ENCODE measurements at places on chromosomes 7 and 10.

DNA sequence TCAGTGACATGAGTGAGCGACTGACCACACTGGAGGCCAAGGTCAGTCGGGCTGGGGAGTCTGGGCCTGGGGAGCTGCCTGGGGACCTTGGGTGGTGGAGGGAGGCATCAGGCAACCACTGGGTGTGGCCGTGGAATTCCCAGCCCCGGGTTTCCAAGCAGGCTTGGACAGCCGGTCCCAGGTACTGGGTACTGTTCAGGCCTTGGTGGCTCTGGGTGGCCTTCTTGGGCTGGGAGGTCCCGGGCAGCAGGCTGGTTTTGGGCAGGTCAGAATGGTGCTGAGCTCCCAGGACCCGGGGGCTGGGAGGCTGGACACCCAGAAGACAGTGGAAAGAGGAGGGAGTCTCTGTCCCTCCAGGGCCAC, 96.0 kb downstream of the MYL10 start:
- DNase-seq, result no peak

DNA sequence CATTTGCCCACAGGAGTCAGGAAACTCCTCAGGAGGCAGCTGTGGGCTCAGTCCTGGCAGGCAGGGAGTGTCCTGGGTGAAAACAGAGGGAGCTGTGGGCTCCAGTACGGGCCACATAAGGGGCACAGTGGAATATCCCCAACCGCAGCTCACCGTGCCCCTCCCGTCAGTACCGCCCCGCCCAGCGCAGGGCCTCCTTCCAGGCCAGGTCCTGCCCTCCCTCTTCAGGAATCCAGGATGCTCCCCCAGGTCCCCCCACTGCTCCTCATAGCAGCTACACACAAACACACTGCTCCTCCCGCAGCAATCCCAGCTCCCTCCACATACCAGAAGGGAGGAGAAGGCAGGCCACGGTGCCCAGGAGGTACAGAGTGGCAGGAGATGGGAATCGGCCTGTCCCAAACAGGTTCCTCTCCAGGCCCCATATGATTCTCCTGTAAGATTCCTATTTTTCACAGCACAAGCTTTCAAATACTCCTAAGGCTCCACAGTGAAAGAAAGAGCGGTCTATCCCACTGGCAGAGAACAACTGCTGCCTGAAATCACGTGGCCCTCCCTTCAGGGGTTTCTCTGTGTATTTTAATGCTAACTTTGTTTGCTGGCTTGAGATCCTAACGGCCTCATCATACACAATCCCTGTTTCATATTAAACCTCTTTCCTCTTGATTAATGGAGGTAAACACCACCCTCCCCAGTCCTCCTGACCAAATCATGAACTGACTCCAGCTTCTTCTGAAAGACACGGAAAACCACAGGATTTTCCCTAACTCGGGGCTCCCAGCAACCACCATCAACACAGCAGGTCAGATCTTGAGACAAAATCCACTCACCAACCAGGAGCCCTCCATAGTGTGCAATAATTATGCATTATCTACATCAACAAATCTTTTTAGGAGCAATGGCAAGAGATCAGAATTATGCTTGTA, 178.7 kb downstream of the TNS3 start:
- no peak for DNase-seq

DNA sequence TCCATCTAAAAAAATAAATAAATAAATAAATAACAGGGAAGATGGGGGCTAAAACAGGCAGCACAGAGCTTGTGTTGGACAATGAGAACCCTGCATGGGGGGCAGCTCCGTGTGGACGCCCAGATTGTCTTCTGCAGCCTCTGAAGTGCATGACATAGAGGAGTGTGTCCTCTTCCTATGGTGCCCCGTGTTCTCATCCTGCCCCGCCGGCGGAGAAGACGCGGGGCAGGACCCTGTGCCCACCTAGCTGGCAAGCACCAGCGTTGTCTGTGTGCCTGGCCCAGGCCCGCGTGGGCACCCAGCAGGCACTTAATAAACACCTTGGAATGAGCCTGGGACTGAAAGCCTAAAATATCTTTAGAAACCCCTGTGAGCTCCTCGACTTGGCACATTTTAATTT, 88.7 kb upstream of the DNAAF5 start:
- no peak for DNase-seq

DNA sequence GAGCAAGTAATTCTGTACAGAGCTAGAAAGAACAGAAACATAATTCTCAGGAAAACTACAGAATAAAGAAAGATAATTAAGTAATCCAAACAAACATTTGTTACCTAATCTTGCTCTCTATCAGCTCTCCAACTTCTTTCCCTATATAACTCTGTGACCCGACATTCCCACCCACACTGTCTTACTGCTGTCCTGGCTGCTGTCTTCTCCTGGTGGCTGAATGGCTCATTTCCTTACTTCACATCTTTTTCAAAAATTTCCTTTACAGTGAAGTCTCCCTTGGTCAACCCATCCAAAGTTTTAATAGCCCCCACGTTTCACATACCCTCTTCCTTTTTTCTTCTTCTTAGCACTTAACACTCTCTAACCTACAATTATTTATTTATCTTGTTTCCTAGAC, 64.0 kb downstream of the HYCC1 start:
- no peak for DNase-seq

DNA sequence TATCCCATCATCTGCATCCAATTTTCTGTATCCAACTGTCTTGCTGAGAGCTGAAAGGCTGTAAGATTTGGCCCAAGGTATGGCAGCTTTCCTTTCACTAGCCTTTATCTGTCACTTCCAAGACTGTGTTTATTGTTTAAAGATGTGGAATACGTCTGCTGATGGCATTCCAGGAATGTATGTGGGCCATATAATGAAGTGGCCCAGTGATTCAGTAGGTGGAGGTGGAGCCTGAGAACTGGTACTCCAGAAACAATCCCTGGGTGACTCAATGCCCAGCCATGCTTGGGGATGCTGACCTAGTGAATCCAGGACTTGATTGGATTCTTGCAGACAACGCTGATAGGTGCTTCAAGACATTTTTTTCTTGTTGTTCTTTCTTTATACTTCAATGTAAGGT, 13.5 kb downstream of the NEUROD6 start:
- no peak for DNase-seq

GRCh38 chr7:139958599-139959284, 104.0 kb downstream of the PARP12 start:
- no peak for DNase-seq

GRCh38 chr7:45691155-45691656, 117.0 kb downstream of the ADCY1 start:
- no peak for DNase-seq

GRCh38 chr10:80204677-80205476, 460 bp downstream of the ANXA11 start:
- DNase-seq, result peak; percentile 34

- DNase-seq, result no peak
Measured at GRCh38 chr10:77350134-77350533, 287.5 kb downstream of the KCNMA1 start.

DNA sequence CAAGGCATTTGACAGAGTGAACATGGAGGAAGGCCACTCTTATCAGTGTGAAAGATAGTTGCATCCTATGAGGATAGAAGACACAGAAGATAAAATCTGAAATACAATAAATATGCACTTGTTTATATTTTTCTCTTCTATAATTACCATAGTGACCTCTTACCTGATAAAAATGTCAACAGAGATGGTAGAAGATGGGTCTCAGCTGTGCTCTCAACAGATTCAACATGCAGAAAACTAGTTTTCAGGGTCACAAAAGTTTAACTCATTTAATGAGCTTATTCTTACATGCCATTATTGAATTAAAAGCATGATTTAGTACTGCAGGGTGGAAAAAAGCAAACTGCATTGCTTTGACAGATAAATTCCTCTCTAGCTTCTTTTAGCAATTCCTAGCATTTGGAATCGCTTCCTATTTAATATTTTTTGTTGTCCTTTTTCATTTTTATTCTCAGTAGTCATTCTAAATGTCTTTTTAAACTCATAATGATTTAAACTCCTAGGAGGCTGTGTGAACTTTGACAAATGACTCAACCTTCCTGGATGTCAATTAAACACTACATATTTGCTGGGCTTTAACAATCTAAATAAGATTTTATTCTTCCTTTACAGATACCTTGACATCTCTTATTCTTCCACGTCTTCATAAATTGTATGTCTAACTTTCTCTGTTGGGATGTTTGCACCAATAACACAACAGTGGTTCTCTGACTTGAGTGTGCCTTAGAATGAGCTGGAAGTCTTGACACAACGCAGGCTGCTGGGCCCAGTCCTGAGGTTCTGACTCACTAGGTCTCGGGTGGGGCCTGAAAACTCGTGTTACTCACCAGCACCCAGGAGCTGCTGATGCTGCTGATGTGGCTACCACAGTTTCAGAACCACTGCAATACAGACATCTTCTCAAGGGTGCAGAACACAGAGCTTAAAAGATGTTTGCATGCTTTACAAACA, 565.5 kb upstream of the IGFBP3 start:
- no peak for DNase-seq

GRCh38 chr10:123663522-123663921, 2.6 kb upstream of the GPR26 start:
- no peak for DNase-seq

DNA sequence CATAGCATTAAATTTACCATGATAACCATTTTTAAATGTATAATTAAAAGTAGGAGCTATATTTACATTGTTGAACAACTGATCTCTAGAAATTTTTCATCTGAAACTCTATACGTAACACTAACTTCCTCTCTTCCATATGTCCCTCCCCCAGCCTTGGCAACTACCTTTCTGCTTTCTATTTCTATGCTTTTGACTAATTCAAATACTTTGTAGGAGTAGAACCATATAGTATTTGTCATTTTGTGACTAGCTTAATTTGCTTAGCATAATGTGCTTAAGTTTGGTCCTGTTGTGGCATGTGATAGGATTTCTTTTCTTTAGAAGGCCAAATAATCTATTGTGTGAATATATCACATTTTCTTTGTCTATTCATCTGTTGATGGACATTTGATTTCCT, 225.3 kb upstream of the POT1 start:
- DNase-seq, result no peak

- no peak for DNase-seq
Measured at GRCh38 chr7:90626013-90626412, 29.9 kb downstream of the CDK14 start.

DNA sequence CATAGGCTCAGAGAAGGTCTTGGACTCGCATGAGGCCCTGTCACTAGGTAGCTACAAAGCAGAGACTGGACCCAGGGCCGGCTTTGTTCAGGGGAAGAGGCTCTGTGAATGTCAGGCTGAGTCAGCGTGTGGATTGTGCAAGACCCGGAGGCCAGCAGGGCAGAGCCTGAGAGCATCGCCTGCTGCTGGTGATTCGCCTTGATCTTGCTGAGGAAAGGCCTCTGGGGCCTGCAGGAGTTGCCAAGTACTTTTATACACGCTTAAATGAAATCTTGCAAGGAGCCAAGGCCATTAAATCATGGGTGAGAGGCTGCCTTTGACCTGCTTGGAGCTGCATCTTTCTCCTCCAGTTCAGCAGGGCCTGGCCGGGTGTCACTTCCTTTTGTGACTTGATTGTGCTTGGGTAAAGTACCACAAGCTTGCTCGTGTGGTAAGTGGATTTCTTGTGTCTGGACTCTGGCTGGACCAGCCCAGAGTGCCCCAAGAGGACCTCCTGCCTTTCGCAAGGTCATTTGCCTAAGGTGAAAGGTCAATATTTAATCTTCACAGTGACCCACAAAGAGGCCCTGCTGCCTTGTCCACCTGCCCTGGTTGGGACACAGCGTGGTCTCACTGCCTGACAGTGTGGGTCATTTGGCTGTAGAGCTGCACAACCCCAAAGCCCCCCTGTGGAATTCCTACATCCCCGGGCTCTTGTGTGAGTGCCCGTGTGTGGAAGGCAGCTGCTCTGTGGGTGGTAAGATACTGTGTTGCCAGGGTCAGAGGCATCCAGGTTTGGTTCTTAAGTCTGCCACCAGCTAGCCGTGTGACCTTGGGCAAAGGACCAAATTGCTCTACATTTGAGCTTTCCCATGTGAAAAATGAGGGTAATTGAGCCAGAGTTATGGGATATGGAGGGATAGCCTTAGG, 38.6 kb upstream of the SH2D4B start:
- DNase-seq, result no peak

DNA sequence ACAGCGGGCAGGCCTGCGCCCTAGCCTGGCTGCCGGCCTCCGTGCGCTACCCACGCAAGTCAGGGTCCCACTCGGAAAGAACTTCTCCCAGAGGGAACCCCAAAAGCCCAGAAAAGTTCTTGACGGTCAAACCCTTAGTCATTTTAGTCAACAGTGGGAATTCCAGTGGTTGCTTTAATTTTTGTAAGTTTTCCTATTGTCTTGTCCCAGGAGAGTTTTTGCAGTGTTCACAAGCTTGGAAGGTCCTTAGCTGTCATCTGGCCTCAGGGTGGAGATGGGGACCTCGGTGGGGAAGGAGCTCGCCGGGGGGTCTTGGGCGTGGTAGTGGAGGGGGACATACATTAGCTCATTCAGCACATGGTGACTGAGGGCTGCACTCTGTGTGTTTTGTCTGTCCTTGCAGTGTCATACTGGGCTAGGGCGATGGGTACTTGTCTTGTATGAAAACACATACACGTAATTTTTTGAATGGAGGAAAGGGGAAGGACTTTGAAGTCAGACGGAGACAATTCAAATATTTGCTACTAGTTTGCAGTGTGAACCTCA, 736 bp downstream of the MINDY4 start:
- peak; percentile 37 for DNase-seq

DNA sequence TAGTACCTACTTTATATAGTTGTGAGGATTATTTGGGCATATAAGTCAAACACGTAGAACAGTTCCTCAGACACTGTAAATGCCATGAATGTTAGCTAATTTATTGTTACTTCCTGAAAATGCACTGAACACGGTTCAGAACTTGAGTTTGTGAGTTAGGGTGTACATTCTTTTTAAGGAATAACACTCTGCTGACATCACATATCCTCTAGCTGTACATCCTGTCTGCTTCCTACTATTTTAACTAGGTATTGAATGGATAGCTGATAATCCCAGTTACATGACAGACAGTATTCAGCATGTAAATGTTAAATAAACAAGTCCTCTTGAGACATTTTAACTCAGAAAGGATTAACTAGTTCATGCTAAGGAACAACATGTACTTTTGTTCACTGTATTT, 16.0 kb downstream of the SAMD8 start:
- no peak for DNase-seq

DNA sequence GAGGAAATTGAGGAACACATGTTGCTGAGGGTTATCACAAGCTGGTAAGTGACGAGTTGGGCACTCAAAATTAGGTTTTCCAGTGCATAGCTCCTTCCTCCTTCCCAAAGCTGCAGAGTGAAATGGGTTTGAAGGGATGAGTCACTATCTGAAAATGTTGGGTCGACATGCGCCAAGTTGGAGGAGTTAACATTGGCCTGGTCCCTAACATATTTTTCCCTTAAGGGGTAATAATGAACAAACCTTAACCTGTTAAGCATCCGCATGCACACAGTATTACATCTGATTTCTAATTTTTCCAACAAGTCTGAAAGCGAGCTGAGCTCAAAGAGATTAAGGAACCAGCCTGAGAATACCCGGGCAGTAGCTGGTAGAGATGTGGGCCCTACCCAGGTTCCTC, 20.7 kb upstream of the TECTB start:
- DNase-seq, result no peak

GRCh38 chr10:44384601-44385025, 284 bp downstream of the CXCL12 start:
- DNase-seq, result no peak
